ENCODE measurements at places on chromosomes 16 and 17. TPM values are rescaled to one million over a fixed set of nuclear protein-coding genes. Genes with fewer than 3 reads are reported as not detected.

DNA sequence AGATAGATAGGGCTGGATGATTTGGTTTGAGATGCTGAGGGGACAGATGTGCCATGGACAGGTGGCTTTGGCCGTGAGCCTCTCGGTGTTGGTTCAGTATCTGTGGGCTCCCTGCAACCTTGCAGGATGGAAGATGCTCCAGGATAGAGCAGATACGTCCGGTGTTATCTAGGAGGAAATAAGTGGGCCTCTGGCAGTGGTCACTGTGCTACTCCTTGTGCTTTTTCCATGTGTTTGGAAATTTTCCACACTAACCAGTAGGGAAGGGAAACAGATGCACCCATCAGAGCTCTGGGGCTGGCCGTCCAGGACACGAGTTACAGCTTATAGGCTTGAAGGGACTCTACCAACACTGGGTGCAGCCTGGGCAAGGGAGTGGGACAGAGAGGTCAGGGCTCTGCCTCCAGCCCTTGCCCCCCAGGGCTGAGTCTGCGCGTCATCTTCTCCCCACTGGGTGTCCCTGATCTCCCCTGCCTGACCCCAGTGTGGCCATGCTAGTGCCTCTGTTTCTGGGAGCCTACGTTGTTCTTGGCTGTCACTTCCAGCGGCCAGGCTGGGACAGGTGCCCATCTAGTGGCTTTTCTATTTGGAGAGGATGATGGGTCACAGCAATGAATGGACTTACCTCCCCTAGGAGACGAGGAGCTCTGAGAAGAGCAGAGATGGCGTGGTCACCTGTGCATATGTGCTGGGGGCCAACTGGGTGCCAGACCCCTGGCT lies 166.9 kb downstream of the SEC14L1 start:
- H3K4me1 ChIP-seq: no peaks in the 10 kb centered on the region
- H3K27me3 ChIP-seq: no peaks in the 10 kb centered on the region
- H3K27ac ChIP-seq: no peak overlapping the region
- H3K4me3 ChIP-seq: no peak overlapping the region
- no peaks in the 10 kb centered on the region for H3K36me3 ChIP-seq

DNA sequence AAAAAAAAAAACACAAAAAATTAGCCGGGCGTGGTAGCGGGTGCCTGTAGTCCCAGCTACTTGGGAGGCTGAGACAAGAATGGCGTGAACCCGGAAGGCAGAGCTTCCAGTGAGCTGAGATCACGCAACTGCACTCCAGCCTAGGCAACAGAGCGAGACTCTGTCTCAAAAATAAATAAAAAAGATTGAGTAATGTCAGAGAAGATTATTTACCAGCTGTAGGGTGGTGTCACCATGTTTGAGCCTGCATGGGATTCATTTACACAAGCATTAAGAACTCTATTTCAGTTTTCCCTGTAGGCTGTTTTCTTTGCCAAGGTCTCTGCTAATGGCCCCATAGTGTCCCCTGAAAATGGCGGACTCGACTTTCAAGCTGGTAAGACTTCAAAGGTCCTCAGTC lies 575.0 kb downstream of the CDH13 start:
- no peaks in the 10 kb centered on the region for H3K36me3 ChIP-seq
- no peak overlapping the region for H3K4me3 ChIP-seq
- DNase-seq: no peak
- H3K27me3 ChIP-seq: peaks cover 12% of the 10 kb centered on the region
- no peaks in the 10 kb centered on the region for H3K4me1 ChIP-seq

- no peaks in the 10 kb centered on the region for H3K36me3 ChIP-seq
- no peaks in the 10 kb centered on the region for H3K27me3 ChIP-seq
- no peak overlapping the region for H3K4me3 ChIP-seq
- no peak for DNase-seq
- no peaks in the 10 kb centered on the region for H3K4me1 ChIP-seq
Measured at GRCh38 chr16:50657241-50657640, 23.9 kb downstream of the SNX20 start.

DNA sequence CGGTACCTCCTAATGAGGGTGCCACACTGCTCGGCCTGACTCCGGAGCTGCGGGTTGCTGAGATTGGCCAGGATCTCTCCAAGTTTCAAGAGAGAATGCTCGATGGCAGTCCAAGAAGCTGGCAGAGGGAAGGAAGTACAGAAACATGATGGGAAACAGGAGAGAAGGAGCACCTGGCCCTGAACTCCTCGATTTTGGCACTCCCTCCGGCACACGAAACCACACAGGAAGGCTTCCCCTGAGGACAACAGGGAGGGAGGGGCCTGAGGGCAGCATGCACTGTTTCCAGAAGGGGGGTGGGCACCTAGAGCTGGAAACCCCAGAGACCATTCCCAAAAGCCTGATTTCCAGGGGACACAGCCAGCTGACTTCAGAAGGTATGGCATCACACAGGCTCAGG lies 18.1 kb downstream of the CSF3 start:
- H3K4me3 ChIP-seq: no peak overlapping the region
- 0 out of 2 replicates have a peak, but pooled peaks cover 2% of the 10 kb centered on the region for H3K36me3 ChIP-seq
- H3K27me3 ChIP-seq: no peaks in the 10 kb centered on the region

DNA sequence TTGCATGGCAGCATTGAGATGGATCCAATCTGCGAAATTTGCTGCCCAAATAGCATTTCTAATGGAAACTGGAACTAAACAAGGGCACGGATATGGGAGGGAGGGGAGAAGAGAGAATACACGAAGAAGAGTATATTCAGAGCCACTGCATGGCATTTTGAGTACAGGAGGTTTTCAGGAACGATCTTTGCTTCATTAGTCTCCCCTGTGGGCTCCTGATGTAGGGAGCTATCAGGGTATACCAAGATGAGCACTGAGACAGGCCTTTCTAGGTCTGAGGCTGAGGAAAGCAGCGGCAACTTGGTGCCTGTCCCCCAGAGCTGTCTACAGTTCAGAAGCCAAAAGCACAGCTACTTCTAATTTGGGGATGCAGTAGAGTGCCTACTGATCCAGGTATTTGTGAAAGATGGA lies 257.7 kb upstream of the PMFBP1 start:
- no peak overlapping the region for H3K4me3 ChIP-seq
- no peaks in the 10 kb centered on the region for H3K4me1 ChIP-seq
- DNase-seq: no peak
- no peaks in the 10 kb centered on the region for H3K27me3 ChIP-seq
- H3K27ac ChIP-seq: no peak overlapping the region

The TNFRSF13B gene
- not detected for total RNA-seq

DNA sequence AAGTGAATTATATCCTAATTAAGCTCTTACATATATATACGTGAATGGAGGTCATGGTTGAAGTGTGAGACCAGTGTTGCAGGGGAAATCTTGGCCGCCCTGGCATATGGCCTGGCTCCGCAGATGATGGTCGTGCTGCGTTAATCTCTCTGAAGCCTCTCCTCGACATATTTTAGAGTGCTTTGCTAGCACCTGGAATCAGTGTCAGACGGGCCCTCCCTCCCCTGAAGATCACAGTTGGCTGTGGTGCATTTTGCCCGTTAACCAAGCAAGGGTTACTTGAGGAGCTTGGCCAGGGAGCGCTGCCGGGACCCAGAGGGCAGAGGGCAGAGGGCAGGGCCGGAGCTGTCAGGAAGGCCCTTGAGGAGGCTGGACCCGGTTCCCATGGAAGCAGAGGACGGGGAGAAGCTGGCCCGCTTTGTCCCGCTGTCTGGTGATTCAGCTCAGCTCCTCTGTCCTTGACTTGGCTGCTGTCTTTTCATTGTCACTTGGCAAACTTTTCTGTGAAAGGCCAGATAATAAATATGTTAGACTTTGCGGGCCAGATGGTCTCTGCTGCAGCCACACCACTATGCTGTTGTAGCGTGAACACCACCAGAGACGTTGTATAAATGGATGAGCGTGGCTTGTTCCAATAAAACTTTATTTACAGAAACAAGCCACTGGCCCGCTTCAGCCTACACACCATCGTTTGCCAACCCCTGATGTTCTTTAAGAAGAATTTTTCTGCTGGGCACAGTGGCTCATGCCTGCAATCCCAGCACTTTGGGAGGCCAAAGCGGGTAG lies 32.3 kb downstream of the CIBAR2 start:
- no peaks in the 10 kb centered on the region for H3K36me3 ChIP-seq
- H3K4me1 ChIP-seq: no peaks in the 10 kb centered on the region
- no peak overlapping the region for H3K27ac ChIP-seq
- no peaks in the 10 kb centered on the region for H3K27me3 ChIP-seq
- DNase-seq: no peak
